ENCODE measurements at places on chromosomes 1 and 21.

- no peak for DNase-seq
These were observed 14.9 kb upstream of the HJV start for GRCh38 chr1:146036241-146036964.

DNA sequence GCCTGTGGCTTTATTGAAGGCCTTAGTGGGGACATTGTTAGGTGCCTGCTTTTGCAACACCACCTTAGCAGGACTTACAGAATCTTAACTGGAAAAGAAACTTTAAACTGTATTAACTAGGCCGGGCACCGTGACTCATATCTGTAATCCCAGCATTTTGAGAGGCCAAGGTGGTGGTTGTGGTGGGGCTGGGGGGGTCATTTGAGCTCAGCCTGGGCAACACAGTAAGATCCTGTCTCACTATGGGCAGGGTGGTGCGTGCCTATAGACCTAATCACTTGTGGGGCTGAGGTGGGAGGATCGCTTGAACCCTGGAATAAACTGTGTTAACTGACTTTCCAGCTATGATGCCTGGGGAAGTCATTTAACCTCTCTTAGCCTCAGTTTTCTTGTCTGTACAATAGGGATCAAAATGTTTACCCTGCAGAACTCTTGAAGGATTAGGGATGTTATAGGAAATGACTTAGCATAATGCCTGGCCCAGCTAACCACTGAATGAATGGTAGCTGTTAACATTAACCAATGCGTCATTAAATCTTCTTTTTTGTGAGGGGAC is 39.5 kb downstream of the IER5 start:
- DNase-seq, result no peak

GRCh38 chr1:228209657-228210056 is 1.8 kb downstream of the OBSCN start:
- DNase-seq, result no peak

DNA sequence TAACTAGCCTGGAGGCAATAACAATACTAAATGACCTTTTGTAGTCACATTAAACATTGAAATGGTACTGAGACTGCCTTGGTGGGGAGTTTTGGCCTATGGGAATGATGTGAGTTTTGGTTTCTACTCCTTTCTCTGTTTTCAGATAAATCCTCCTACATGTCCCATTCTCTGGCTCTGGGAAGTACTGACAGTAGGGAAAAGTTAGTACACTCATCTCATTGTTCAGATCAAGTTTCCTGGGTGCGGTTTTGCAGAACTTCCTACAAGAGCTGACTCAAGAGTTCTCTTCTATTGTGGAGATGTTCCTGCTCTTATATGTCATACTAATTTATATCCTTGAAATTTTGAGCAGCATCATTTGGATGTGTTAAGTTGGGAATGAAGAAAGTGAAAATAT is 74.2 kb upstream of the MACF1 start:
- no peak for DNase-seq

- no peak for DNase-seq
These were observed 4.2 kb downstream of the SPOCD1 start for GRCh38 chr1:31811605-31812004.

DNA sequence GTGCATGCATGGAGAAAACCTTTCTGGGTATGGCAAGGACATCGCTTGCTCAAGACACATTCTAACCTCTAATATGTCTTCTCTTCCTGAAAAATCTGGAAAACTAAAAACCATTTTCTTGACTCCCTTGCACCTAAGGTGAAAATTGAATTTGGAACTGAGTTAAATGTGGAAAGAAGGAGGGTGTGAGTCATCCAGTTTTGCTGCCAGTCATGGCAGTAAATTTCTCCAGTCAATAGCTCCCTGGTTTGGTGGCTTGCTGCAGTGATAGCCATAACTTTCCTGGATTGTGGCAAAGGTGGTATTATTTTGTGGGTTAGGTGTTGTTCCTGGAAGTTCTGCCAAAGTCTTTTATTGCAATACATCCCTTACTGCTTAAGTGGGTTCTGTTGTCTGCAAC is 2.5 kb downstream of the ZCCHC17 start:
- DNase-seq, result no peak

- no peak for DNase-seq
These were observed 42.9 kb downstream of the BATF3 start for GRCh38 chr1:212656730-212657129.

Measured in 8988T (cell line).